ENCODE measurements at places on chromosomes 1 and 21.

DNA sequence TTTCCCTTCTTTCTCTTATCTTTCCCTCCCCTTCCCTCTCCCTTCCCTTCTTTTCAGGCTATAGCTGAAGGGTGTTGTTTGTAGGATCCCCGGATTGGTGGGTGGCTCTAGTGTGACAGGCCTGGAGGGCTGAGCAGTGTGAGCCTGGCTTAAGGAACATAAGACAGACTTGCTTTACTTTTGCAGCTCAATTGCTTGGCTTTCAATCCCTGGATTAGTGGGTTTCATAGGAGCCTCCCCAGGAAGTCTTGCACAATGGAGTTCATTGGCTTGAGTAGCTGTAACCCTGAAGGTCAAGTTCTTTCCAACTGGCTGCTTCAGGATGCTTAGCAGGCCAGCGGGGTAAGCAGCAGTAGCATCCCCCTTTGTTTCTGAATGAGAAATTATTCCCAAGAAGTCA lies 126.7 kb downstream of the CAMTA1 start:
- no peak for DNase-seq

- no peak for DNase-seq
Measured at GRCh38 chr1:19232524-19232846, 18.8 kb downstream of the EMC1 start.

- no peak for DNase-seq
Measured at GRCh38 chr1:15088281-15088971, 65.1 kb upstream of the TMEM51 start.

GRCh38 chr21:16569679-16570078 lies 839.9 kb downstream of the USP25 start:
- no peak for DNase-seq

DNA sequence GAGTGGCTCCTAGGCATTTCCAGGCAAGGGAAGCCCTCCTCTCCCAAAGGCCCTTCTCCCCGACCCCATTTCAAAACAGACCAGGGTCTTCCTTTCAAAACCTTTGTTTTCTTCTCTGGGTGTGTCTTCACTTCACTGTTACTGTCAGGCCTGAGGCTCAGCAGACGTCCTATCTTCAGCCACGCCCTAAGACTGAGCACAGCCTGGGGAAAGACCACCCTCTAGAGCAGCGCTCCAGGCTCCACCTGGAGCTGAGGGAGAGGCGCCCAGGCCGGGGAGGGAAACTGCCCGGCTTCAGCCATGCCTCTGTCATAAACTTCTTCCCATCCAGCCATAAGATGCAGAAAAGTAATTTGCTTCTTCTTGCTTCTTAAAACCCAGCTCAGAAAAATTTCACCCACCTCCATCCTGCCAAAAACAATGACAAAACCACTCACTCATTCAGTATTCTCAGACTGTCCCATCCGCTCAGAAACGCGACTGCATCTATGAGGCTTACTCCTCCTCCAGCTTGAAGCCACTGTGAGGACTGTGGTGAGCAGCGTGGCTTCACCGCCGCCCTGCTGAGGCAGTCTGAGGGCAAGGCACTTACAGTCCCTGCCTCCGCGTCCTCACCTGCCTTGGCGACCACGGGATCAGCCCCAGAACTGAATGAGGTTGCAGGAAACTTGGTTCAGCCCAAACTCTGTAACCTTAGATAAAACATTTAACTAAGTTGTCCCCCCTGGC lies 36.1 kb downstream of the VN1R5 start:
- DNase-seq = no peak

GRCh38 chr21:45265721-45266517 lies 21.8 kb downstream of the POFUT2 start:
- no peak for DNase-seq

DNA sequence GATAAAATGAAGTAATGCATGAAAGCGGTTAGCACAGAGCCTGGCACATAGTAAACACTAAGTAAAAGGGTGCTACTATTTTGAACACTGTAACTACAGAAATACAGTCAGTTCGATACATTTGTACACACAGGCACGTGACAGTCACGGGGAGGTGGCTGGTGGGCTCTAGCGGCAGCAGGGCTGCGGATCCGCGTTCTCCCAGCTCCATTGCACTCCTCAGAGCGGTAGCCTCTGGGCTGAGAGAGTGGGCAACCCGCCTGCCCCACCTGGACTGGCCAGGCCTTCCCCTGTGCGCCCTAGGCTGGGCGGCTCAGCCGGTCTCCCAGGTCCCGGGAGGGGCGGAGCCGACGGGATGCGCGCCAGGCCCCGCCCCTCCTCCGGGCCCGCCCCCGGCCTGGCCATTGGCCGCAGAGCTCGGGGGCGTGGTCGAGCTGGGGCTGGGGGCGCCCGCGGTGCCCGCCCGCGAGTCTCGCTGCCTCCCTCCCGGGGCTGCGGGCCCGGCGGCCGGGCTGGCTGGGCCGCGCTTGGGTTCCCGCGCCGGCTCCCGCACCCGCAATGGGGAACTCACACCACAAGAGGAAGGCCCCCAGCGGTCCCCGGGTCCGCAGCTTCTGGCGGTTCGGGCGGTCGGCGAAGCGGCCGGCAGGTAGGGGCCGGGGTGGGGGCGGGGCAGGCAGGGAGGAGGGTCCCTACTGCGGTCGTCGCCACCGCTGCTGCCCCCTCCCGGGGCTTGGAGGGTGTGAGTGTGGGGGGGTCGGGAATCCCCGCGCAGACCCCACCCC lies 51.2 kb upstream of the SYNC start:
- DNase-seq = no peak

DNA sequence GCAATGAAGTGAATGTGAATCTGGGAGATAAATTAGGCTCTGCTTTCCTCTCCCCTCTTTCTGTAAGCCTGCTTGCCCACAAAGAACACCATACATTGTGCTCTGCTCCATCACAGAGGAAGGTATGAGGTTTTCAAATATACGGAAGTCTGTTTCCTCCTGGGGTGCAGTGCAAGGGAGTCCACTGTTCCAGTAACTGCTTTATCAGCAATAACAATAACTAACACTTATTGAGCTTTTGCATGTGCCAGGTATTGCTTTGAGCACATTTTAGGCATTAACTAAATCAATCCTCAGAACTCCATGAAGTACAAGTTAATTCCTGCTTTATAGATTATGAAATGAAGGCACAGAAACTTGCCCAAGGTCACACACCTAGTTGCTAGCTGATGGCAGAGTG lies 10.0 kb downstream of the LTN1 start:
- no peak for DNase-seq

- no peak for DNase-seq
Measured at GRCh38 chr1:234412830-234413229, 39.6 kb downstream of the COA6 start.
